ENCODE measurements at places on chromosomes 4 and X.

GRCh38 chr4:94302191-94302590 is 40.4 kb downstream of the HPGDS start:
- H3K27me3 ChIP-seq, result no peaks in the 10 kb centered on the region
- H3K36me3 ChIP-seq, result no peaks in the 10 kb centered on the region
- DNase-seq, result no peak
- H3K27ac ChIP-seq, result no peak overlapping the region
- no peak overlapping the region for H3K4me3 ChIP-seq

DNA sequence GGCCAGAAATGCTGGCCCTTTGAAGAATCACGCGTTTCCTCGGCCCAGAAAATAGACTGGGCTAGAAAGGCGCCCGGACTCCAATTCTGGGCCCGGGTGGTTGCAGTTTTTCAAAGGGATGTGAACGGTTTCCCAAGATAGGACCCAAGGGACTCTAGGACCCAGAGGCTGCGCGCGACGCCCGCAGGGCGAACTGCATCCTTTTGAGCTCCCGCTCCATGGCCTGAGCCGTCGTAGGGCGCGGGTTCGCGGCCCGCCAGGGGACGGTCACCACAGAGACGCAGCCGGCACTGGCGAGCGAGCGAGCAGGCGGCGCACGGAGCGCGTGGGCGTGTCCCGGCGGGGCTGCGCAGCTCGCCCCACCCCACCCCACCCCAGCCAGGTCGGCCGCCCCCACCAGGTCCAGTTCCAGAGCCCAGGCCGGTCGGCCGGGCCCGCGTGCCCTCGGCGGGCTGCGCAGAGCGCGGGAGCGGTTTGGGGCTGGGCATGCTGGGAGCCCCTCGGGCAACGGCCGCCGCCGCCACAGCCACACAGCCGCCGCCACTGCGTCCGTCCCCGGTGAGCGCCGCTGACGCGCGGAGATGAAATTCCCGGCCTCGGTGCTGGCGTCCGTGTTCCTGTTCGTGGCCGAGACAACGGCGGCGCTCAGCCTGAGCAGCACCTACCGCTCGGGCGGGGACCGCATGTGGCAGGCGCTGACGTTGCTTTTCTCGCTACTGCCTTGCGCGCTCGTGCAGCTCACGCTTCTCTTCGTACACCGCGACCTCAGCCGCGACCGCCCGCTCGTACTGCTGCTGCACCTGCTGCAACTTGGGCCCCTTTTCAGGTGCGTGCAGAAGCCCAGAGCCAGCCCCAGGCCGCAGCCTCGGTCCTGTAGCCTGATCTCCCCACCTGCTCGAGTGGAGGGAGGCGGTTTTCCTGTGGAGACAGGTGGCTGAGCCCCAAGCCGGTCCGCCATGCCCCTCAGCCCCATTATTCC is at the start of gene XK:
Gene XK, plus strand, starts transcription at position 411 of the 979 bp plus-strand sequence. Its CDS starts 171 bp downstream, at position 582.
- peak within 1 kb of the TSS; percentile 44 for H3K4me3 ChIP-seq
- no peaks in the 10 kb centered on the region for H3K27me3 ChIP-seq
- H3K36me3 ChIP-seq, result no peaks in the 10 kb centered on the region
- peak within 1 kb of the TSS; percentile 53 for H3K27ac ChIP-seq

- no peak overlapping the region for H3K4me3 ChIP-seq
- no peaks in the 10 kb centered on the region for H3K36me3 ChIP-seq
- DNase-seq, result no peak
- no peaks in the 10 kb centered on the region for H3K27me3 ChIP-seq
Observed at GRCh38 chr4:8515316-8516060, 64.7 kb upstream of the GPR78 start.

DNA sequence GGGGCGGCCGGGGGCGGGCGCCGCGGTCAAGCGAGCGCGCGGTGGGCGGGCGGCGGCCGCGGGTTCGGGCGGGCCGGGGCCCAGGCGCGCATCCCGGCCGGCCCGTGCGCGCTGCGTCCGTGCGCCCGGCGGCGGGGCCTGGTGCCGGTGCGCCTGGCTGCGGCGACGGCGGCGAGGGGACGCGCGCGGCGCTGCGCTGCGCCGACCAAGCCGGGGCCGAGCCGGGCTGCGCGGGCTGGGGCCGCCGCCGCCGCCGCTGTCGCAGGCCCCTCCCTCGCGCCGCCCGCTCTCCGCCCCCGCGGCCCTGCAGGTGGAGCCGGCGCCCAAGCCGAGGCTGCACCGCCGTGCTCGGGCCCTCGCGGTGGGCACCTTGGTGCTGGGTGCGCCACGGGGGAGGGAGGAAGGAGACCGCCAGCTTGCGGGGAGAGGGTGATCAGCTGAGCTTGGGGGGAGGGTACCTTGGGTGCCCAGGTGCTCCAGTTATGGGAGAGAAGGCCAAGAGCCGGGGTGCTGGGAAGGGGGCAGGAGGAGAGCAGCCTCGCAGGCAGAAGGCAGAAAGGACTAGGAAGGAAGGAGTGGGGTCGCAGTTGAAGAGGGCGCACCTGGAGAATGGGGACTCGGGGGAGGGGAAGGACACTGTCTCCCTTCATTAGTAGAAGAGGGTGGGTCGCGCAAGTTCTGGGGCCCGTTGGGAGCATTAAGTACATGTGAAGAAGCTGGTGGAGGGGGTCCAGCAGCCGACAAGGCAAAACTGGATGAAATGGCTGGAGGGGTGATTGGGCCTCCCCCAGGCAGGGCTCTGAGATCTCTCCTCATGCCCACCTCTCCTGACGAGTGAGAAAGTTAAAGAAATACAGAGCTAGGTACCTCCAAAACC is at the start of gene PPP2R2C:
Gene PPP2R2C, minus strand, starts transcription at position 228 of the 877 bp plus-strand sequence. CDS start 385 bp downstream, outside the sequence.
- H3K27ac ChIP-seq, result no peak within 1 kb of the TSS
- H3K4me3 ChIP-seq, result peak within 1 kb of the TSS; percentile 57
- DNase-seq, result no peak

DNA sequence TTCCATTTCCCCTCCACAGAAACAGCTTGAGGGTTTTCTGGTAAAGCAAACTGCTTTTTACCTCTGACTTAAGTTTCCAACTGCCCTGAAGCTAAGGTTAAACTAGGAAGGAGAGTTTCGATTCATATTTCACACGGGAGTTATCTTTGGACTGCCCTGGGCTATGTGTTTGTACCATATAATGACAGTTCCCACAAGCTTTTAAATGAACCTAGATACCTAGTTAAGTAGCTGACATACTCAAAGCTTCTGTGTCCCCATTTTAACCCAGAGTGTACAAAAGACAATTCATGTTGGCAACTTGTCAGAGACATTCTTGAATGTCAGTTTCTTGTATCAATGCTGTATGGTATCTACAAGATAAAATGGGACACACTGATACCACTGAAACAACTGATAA is 1296.6 kb upstream of the IGFBP7 start:
- no peak for DNase-seq
- no peaks in the 10 kb centered on the region for H3K4me1 ChIP-seq
- H3K27ac ChIP-seq, result no peak overlapping the region
- no peak overlapping the region for H3K4me3 ChIP-seq

DNA sequence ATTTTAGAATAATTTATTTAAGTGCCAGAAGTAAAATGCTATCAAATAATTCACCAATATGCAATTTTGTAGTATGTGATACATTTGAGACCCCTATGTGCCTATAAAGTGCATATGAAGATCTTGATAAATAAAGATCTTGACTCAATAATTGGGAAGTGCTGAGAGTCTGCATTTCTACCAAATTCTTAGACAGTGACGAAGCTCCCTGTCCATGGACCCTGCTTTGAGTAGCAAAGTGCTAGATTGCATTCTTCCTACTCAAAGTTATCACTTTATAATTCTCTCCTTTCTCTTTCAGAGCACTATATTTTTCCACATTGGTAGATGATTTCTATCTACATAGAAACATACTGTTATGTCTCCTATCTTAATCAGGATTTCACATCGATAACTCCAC is 1393.9 kb downstream of the ARAP2 start:
- no peak for DNase-seq
- no peak overlapping the region for H3K4me3 ChIP-seq
- H3K27ac ChIP-seq, result no peak overlapping the region
- no peaks in the 10 kb centered on the region for H3K27me3 ChIP-seq
- H3K36me3 ChIP-seq, result no peaks in the 10 kb centered on the region

DNA sequence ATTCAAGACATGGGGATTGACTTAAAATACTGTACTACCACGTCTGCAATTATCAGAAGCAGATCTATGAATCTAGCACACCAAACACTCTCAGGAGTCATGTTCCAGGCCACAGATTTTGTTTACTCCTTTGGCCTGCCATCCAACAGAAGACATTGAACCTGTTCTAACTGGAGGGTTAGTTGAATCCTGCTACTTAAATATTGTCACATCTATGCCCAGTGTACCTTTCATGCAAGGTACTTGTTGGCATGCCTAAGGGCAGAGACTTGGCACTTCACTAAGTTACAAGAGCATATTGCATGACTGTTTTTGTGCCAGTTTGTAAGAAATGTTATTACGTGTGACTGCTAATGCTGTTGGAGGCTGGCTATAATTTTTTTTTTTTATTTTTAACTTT is 126.9 kb upstream of the BCOR start:
- DNase-seq, result no peak
- no peaks in the 10 kb centered on the region for H3K4me1 ChIP-seq
- H3K27ac ChIP-seq, result no peak overlapping the region
- no peaks in the 10 kb centered on the region for H3K36me3 ChIP-seq

GRCh38 chrX:21974011-21974385 is 33.5 kb downstream of the SMS start:
- no peak for DNase-seq
- no peaks in the 10 kb centered on the region for H3K27me3 ChIP-seq
- no peaks in the 10 kb centered on the region for H3K36me3 ChIP-seq
- no peak overlapping the region for H3K4me3 ChIP-seq
- peak overlapping the region; percentile 17 for H3K27ac ChIP-seq
